Activated naive CD4-positive, alpha-beta T cell treated with anti-CD3 and anti-CD28 coated beads for 36 hours (primary cell): ENCODE measurements at places on chromosomes 5 and 9.

GRCh38 chr9:87481890-87482855 lies 15.5 kb upstream of the DAPK1 start:
- no peak for DNase-seq

DNA sequence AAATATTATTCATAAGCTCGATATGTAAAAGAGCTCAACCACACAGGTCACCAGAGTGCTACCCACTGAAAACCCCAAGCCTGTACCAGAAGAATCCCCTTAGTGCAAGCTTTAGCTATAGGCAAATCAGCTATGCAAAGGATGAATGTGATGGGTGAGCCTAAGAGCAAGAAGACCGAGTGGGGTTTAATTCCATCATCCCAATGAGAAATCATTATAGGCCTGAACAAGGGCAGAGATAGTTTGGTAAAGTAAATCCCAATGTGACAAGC lies 21.8 kb downstream of the ELOVL7 start:
- DNase-seq, result no peak

GRCh38 chr9:91155746-91156376 lies 205.9 kb downstream of the AUH start:
- no peak for DNase-seq

DNA sequence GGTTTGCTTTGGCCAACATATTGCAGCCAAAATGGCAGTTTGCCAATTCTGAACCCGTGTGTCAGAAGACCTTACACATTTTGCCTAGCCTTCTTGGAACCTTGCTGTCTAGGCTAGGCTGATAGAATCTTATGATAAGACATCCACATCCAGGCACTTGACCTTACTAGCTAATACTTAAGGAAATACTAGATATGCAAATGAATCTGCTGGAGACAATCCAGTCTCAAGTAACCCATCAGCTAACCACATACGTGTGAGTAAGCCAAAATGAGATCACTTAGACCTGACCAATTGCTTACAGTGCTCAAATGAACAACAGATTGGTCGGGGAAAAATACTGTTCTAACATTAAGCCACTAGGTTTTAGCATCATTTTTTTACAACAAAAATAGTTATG lies 1504.6 kb upstream of the CDH9 start:
- DNase-seq, result no peak

GRCh38 chr5:7533941-7534340 lies 138.0 kb downstream of the ADCY2 start:
- DNase-seq, result no peak

- no peak for DNase-seq
Observed at GRCh38 chr9:6525326-6526045, 112.5 kb downstream of the UHRF2 start.

GRCh38 chr9:115164511-115164974 lies 46.6 kb upstream of the TNC start:
- DNase-seq, result no peak

DNA sequence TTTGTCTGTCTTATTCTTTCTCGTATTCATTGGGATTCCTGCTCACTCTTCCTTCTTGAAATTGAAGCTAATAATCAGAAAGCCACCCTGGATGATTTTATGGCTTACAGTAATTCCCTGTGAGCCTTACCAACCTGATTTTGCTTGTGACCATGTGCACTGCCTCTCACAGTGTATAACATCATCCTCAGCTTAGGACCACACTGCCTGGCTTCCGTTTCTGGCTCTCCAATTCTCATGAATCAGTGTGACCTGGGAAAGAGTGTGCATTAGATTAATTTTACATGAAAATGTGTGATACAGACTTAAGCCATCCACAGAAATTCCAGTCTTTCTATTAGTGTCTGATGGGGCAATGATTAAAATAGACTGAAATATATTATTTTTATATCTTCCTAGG lies 126.8 kb upstream of the DMRT1 start:
- DNase-seq, result no peak
